Esophagus squamous epithelium (tissue), 5 donors: ENCODE measurements at places on chromosomes 4 and X.

GRCh38 chrX:16096141-16096540 is 27.2 kb upstream of the GRPR start:
- DNase-seq: no peak

- no peak for DNase-seq
Measured at GRCh38 chrX:21374994-21375707, 933 bp downstream of the CNKSR2 start.

GRCh38 chr4:155582971-155583437 is 83.6 kb upstream of the GUCY1A1 start:
- DNase-seq: no peak

DNA sequence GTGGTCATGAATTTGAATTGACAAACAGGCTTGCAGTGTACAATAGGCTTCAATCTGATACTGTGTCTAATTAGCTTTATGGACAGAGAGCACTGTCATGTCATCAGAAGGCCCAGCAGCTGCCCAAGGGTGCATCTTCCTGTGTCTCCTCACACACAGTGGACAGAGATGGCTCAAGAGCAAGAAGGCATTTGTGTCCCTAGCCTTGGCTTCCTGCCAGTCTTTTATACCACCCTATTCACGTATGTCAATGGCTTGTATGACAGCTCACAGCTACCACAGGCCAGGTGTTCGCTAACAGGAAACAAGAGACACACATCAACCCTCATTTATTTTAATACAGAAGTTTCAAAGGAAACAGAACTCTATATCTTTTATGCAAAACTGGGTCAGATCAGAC is 874.0 kb upstream of the AGA start:
- DNase-seq: no peak

DNA sequence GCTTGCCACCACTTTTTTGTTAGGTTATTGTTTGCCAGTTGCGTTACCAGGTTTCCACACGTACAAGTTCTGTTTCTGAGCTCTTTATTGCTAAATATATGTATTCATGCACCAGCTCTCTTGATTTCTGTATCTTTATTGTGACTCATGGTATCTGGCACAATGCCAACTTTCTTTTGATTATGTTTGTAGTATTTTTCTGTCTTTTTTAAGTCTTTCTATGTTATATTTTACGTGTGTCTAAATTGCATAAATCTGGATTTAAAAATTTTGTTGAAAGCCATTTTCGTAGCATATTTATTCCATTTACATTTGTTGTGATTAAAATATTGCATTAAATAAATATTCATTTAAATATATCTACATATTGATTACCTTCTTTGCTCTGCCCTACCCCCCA is 73.8 kb downstream of the KDM6A start:
- DNase-seq: no peak

DNA sequence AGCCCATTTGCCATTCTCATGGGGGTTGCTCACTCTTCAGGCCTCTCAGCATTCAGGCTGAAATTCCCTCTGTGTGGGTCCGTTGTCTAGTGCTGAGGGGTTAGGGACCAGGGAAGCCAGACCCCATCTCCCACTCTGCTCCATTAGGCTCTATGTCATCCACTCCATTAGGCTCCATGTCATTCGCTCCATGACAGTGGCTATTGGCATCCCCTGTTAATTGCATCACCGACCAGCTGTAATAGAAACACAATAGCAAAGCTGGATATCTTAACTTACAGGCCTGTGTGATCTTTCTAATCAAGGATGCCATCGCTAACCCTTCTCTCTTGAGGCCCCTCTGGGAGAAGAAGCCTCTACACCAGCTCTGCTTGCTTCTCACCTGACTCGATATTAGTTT is 25.7 kb upstream of the ZNF518B start:
- DNase-seq: no peak

GRCh38 chrX:153793291-153793690 is 884 bp downstream of the IDH3G start:
- no peak for DNase-seq
